ENCODE measurements at places on chromosomes 12 and 14. TPM values are rescaled to one million over a fixed set of nuclear protein-coding genes. Genes with fewer than 3 reads are reported as not detected.

The ARPC3 gene
- 248 TPM for total RNA-seq

The CCDC197 gene
- not detected for total RNA-seq

The ITGB7 gene
- not detected for total RNA-seq

The CBLN3 gene
- total RNA-seq, result 5.5 TPM

DNA sequence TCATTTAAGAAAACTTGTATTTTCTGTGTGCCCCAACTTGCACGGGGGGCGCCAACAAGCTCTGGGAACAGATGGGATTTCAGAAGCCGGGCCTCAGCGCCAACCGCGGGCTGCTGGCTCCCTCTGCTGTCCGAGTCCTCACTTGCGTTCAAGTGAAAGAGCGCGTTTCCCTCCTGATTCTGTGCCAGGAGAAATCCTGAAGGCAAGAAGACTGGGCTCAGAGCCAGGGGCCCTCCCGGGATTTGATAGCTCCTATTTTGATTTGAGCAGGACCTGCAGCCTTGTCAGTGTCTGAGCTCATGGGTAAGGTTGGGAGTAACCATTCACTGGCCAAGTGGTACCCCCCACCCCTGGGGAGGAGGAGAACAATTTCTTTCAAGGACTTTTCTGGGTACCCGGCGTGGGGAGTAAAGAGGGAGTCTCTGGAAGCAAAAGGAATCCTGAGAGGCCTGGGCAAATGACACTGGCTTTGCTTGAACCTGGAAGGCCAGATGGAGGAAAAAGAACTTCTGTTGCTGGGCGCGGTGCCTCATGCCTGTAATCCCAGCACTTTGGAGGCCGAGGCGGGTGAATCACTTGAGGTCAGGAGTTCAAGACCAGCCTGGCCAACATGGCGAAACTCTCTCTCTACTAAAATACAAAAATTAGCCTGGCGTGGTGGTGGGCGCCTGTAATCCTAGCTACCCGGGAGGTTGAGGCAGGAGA, 179.0 kb upstream of the RGS6 start:
- DNase-seq, result no peak

DNA sequence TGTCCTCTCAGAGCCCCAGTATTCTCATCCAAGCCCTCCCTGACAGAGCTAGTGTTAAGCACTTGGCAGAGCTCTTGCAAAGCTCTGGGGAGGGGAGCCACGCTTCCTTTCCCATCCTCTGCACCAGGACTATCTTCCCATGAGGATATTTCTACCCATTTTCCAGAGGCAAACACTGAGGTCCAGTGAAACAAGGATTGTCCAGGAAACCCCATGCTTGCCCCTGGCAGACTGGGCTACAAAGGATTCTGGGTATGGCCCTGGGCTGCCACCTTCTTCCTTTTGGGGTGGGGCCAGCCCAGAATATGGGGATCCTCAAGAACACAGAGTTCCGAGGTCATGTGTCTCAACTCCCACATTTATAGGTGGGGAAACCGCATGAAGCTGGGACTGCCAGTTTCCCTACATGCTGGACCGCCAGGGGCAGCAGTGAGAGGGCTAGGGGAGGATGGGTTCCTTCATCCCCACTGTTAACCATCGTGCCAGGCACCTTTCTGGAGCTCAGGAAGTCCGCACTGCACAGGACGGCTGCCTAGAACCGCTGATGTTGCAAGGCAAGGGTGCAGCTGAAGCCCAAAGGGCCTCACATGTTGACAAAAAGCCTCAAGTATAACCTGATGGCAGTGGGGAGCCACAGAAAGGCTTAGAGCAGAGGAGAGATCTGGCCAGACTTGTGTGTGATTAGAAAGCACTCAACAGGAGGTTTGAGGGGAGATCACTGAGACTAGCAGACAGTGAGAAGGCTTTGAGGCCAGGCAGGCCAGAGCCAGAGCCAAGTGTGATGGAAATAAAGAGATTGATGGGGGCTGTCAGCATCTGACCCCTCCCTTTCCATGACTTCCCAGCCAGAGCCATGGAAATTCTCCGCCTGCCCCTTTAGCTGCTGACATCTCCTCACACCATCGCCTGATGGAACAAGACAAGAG, 5.5 kb upstream of the CCDC85C start:
- no peak for DNase-seq

DNA sequence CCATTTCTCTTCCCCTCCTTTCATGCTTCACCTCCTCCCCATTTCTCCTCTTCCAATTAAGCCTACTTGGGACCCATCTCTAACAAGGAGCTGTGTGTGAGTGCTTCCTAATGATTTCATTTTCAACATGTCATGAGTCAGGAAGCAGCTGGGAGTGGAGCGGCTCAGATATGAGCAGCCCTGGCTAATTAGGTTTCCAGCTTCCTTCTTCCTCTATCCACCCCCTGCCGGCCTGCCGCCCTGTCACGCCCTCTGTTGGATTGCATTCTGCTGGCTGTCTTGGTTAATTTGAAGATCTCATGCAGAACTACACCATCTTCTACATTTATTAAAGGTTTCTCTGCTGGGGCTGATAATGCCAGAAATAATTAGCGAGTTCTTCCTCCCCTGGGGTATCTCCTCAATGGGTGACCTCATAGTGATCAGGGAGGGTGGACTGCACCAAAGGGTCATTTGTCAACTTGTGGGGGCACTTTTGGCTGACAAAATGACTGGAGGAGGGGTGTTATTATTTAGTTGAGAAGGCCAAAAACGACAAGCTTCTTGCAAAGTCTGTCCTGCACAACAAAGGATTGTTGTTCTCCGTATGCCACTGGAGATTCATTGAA, 300.9 kb upstream of the SRRM4 start:
- no peak for DNase-seq

- DNase-seq, result no peak
These were observed 213.4 kb downstream of the CCER1 start for GRCh38 chr12:90741611-90742010.

- DNase-seq, result no peak
These were observed 429.4 kb downstream of the ZFP36L1 start for GRCh38 chr14:68363466-68363842.

DNA sequence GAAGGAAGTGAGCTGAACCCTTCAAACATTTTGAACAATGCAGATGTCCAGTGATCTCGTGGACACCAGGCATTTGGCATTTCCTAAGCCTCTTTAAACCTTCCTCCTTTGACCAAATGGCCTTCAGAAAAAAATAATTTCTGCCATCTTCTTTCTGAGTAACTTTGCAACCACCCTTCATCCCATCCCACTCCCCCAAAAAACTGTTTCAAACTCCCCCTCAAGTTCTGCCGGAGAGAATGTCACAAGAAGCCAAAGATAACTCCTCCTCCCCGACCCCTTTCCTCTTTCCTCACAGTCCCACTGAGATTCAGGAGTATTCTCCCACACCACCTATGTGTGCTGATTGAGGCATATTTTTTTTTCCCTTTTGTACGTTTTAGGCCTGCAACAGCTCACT, 1.7 kb downstream of the KSR2 start:
- no peak for DNase-seq

DNA sequence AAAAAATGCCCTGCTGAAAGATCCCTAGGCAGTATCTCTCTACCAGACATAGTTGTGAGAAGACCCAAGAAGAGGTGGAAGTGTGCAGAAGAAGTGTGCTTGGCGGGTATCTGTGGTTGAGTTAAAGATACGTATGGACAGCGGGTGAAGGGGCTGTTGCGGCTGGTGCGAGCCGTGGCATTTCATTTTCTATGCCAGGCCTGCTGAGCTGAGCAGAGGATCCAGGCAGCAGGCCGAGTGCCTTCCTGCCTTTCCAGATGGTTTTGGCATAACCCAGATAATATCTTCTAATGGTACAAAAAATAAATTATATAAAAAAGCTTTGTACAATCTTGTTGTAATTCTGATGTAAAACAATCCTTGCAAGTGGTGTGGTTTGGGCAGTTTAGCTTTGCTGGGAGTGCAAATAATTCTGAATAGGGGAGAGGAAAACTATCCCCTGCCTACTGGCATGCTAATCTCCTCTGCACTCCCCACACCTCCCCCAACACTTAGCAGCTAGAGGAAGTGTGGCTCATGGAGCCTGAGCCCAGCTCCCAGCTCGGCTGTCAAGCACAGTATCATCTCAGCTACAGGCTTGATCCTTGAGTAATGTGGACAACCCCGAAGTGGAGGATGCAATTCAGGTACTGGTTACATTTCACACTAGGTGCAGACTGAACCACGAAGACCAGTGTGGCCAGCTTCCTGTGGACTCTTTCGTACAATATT, 168.9 kb downstream of the VRK1 start:
- no peak for DNase-seq

GRCh38 chr14:68460541-68460940, 332.3 kb downstream of the ZFP36L1 start:
- no peak for DNase-seq

GRCh38 chr14:99879401-99880295, 86.4 kb downstream of the EML1 start:
- no peak for DNase-seq

- DNase-seq, result no peak
These were observed 7.7 kb upstream of the ATXN2 start for GRCh38 chr12:111606767-111607230.

- no peak for DNase-seq
These were observed 7.4 kb downstream of the RAN start for GRCh38 chr12:130879212-130879686.

Measured in chondrocyte (in vitro differentiated cells).